G401 (cell line): ENCODE measurements at places on chromosomes 4 and X. TPM values are rescaled to one million over a fixed set of nuclear protein-coding genes. Genes with fewer than 3 reads are reported as not detected.
A peak's percentile ranks its signal among the peaks of the same experiment; 100 is the strongest.

Gene CHRDL1
- not detected in 2 replicates for total RNA-seq

Gene EXOC1L
- total RNA-seq: not detected in 2 replicates

Gene TCEAL6
- total RNA-seq: not detected in 2 replicates

Gene ZNF280C
- 7.6 and 8.8 TPM in 2 replicates for total RNA-seq

Gene TLR10
- total RNA-seq: not detected in 2 replicates

Gene OPN1MW
- not detected in 2 replicates for total RNA-seq

- DNase-seq: no peak
Observed at GRCh38 chr4:147843162-147843561, 111.3 kb downstream of the ARHGAP10 start.

GRCh38 chr4:74794382-74795010 is at the start of gene BTC:
Gene BTC, minus strand, starts transcription at chr4:74794523. Its CDS starts 198 bp downstream, at chr4:74794325.
- DNase-seq: no peak

DNA sequence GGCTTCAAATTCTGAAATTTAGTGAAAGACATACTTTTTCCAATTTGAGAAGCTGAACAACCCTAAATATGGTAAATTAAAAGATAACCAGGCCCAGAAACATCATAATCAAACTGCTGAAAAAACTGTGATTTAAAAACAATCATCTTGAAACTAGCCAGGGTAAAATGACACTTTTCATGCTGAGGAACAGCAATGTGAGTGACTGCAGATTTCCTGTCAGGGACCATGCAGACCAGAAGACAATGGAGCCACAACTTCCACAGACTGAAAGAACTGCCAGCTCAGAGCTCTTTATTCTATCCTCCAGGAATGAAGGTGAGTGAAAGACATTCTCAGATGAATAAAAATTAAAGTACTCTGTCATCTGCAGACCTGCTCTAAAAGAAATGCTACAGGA is 73.3 kb downstream of the NAT8L start:
- no peak for DNase-seq

- no peak for DNase-seq
Observed at GRCh38 chr4:38464328-38464727, 199.7 kb upstream of the KLF3 start.

DNA sequence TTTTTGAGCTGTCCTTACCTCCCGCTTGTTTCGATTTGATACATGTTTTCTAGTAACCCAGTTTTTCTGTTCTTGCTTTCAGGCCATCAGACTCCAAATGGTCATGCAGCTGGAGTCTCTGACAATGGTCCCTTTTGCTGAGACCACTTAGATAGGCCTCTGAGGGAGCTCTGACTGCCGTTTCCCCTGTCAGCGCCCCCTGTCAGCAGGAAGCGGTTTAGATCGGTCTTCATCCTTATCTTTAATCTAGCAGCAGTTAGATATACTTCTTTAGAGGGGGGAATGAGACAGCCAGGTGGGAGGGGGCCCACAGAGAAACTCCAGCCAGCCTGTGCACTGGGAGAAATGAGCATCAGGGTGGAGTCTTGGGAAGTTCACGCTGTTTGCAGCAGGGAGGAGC is 457.9 kb downstream of the GPAT3 start:
- no peak for DNase-seq

DNA sequence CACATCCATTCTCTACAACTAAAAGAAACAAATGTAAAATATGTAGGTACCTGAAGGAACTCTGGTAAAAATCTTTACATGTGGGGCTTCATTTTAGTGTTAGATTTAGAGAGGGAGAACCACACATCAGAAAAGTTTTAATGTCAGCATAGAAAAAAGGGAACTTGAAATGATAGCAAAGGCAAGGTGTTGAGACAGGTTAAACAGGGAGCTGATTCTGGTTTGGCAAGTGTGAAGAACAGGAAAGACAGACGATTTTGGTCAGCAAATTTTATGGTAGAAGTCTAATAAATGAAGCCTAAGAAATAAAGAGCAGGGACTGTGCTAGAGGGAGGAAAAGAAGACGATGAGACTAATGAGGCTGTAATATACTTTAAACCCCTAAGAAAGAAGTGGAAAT is 67.6 kb upstream of the COX18 start:
- no peak for DNase-seq

GRCh38 chrX:119895843-119896326 is at the start of gene AKAP14:
Gene AKAP14, plus strand, starts transcription at chrX:119895893. Its CDS starts 7,331 bp downstream, at chrX:119903224.
- peak; percentile 28 for DNase-seq
